ENCODE measurements at places on chromosomes 12 and 14. TPM values are rescaled to one million over a fixed set of nuclear protein-coding genes. Genes with fewer than 3 reads are reported as not detected.

- peak; percentile 90 for DNase-seq
Measured at GRCh38 chr12:56256326-56256960, 1.7 kb downstream of the ANKRD52 start.

- no peak for DNase-seq
Measured at GRCh38 chr12:8508910-8509841, 4.1 kb upstream of the CLEC4D start.

TRHDE gene
- 7.9 TPM for total RNA-seq

DNA sequence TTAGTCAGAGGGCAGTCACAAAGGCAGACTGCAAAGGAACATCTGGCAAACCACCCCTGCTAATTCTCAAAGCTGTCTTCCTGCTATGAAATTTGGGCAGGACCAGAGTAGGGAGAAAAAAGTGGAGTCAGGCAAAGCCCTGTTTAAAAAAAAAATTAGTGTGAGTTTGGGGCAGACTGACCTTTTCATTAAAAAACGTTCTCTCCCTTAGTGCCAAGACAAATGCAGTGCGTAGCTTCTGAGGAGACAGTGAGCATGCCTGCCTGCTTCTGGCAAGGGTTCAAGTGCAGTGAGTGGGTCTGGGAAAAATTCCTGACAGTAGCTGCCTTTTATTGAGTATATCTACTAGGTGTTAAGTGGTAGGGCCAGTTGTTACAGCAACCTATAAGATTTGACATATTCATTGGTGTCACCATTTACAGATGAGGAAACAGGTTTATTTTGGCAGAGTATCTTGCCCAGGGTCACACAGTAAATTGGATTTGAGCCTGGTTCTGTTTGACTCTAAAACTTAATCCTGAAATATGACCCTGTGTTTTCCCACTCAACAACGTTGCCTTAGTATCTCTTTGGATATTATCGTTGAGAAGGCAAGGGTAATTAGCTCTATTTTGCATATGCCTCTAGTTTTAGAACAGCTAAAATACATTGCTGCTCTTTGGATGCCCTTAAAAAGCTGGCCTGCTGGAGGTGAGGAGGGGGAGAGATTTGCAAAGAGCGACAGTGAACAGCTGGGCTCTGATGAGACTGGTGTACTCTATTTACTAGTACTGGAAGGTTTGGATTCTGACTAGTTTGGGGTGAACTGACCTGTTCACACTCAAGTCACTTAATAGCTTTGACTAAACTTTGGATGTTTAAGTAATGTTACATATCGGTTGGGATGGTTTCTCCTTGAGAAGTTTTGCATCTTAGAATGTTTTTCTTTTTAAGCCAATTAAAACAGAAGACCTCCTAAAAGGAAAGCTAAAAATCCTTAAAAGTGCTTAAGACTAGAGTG is 72.8 kb downstream of the PAPOLA start:
- DNase-seq, result peak; percentile 46

DNA sequence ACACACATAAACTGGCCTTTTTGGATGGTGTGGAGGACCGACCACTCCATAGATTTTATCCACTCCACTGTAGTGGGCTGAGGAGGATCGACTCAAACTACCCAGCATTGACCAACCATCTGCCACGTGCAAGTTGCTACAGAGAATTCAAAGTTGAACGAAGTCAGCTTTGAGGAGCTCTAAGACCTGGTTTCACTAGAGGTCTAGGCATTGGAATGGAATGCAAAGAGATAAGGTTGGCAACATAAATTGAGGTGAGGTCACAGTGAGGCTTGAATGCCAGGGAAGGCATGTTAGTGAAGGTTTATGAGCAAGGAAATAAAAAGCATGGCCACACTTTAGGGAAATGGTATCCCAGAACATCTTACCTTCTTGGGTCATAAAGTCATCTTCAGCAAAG is 14.5 kb downstream of the VWF start:
- peak; percentile 37 for DNase-seq

SLCO1B1 gene
- total RNA-seq, result not detected

Data from Daoy (cell line).